ENCODE measurements at places on chromosomes 7 and 10.
A peak's percentile ranks its signal among the peaks of the same experiment; 100 is the strongest.

GRCh38 chr10:17214971-17215781 is 12.9 kb upstream of the VIM start:
- no peak for DNase-seq

DNA sequence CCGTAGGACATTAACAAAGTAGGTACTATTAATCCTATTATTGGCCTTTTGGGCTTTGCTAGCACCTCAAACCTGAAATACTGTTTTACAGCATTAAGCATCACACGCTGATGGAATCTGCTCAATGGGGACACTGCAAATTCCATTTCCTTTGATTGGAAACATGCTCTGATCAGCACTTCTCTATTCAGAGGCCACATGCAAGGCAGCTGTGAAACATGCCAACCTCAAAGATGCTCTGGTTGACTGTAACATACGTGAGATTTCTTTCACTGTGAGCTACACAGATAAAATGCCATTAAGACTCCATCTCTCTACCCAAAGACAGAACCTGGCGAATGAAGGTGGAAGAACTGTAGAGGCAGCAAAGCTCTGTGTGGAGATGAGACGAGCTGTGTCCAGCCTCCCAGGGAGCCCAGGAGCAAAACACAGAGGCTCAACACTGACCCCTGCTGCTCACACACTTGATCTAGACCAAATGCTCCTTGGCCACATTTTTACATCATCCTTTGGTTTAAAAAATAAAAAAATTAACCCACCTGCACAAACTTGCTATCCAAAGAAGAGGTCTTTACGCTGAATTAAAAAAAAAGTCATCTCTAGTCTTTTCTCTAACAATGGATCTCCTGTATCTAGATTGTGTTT is 8.0 kb downstream of the RSU1 start:
- peak; percentile 70 for DNase-seq

- no peak for DNase-seq
Observed at GRCh38 chr10:33229949-33230267, 104.6 kb downstream of the NRP1 start.

- DNase-seq, result no peak
Observed at GRCh38 chr10:90306187-90306586, 551.7 kb downstream of the HTR7 start.

GRCh38 chr7:155715111-155715805 is 70.8 kb downstream of the RBM33 start:
- DNase-seq, result no peak

DNA sequence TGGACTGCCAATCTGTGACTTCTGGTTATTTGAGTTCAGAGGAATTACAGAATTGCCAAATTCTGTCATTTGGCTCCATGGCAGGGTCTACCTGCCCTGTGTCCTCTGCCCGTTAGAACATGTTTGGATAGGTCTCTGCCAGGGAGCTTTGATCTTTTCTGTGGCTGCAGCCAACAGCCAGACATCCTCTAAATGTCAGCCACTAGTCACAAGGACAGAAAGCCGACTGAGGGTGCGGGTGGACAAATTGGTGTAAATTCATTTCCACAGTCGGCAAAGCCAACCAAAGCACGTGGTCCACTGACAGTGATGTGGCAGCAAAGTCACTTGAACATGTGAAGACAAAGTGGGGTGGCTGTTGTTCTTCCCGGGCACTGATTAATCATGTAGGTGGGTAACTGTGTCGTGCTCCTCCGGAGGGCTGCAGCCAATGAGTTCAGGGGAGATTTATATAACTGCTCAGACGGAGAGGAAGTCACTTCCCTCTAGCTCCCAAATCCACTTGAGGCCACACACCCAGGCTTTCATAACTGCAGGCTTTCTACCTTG is 26.7 kb upstream of the CAMK1D start:
- no peak for DNase-seq

- DNase-seq, result no peak
Observed at GRCh38 chr7:138304071-138304320, 156.1 kb upstream of the TRIM24 start.

DNA sequence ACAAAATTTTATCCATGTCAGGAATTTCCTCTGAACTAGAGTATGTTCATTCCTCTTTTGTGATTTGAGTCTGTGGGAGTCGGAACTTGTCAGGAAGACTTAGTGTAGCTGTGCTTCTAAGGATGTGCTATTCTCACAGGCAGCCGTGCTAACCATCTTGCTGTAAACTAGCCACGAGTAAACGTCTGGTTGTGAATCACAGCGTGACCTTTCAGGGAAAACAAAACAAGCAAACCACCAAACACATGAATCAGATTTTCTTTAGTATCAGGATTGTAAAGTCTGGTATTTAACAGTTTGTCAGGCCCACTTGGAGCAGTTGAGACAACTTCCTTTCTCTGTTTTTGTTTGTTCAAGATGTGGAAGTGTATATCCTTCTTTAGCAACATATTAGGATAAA is 32.0 kb downstream of the AUTS2 start:
- no peak for DNase-seq

DNA sequence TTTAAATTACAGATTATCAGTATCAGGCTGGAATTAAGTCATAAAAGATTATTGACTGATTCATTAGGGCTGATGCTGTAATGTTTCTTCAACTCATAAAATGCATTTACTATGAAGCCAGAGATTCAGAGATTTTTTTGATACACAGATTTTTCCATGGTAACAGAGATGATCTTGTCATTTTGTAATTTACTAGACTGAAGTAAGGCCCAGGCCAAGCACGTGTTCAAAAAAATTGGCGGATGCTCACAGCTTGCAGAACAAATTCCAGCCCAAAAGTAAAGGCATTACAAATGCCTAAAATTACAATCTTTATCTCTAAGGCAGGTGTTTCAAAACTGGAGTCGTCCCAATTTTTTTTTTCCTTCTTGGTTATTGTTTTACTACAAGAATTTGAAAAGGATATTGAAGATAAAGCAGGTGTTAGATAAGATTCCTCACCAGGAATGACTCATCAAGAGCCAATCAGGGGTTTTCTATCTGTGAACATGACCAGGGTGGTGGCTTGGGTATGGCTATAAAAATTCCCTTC is 78.4 kb upstream of the MEOX2 start:
- no peak for DNase-seq

DNA sequence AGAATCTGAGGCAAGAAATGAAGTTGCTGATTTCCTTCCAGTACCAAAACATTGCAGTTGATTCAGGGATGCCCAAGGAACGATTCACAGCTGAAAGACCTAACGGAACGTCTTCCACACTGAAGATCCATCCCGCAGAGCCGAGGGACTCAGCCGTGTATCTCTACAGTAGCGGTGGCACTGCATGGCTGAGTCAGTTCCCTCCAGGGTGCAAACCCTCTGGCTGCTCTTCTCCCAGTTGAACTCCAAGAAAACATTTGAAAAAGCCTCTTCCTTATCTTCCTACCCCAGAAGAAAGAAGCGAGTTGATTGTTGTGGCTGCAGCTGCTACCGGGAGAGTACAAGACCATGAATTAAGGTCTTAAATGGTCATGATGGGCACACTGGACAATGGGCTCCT is 147.1 kb upstream of the PRSS1 start:
- no peak for DNase-seq

DNA sequence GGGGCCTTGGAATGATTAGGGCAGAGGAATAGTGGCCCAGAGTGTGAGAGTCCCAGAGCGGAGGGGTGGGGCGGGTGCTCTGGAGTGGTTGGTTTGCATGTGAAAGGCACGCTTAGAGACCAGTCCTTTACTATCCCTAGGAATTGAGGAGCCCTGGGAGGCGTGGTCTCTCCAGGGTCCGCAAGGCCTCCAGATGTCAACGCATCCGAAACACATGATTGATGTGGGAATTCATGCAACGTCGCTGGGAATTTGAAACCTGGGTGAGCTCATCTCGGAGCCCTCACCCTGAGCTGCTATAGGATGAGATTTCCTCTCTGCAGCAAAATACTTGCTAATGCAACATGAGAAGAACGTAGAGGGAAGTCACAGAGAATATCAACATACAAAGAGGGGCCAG is 51.2 kb downstream of the NPTX2 start:
- DNase-seq, result no peak

DNA sequence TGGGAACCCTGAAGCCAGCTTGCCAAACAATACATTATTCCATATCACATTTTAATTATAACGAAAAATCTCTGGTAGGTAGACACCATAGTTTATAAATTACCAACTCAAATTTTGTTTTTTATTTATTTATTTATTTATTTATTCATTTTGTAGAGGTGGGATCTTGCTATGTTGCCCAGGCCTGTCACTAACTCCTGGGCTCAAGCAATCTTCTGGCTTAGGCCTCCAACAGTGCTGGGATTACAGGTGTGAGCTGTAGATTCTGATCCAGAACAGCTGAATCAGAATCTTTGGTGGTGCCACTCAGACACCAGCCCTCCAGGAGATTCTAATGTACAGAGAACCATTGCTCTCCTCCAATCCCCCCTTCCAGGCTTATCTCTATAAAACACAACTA is 1.7 kb downstream of the PON2 start:
- DNase-seq, result no peak

DNA sequence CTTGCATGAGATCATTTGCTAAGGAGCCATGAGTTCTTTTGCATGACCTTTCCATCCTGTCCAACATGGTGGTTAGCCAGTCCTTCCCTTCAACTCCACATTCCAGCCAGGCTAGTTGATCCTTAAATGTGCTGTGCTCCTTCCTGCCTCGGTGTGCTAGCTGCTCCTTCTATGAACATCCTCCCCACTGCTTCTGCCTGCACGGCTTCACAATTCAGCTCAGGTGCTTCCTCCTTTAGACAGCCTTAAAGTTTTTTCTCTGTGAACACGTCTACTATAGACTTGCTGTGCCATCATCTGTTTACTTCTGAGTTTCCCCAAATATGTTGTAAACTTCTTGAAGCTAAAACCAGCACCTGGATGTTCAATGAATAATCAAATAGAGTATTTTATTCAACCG is 95.5 kb downstream of the OTUD1 start:
- no peak for DNase-seq

GRCh38 chr10:8224591-8224990 is 170.1 kb downstream of the GATA3 start:
- DNase-seq, result no peak

DNA sequence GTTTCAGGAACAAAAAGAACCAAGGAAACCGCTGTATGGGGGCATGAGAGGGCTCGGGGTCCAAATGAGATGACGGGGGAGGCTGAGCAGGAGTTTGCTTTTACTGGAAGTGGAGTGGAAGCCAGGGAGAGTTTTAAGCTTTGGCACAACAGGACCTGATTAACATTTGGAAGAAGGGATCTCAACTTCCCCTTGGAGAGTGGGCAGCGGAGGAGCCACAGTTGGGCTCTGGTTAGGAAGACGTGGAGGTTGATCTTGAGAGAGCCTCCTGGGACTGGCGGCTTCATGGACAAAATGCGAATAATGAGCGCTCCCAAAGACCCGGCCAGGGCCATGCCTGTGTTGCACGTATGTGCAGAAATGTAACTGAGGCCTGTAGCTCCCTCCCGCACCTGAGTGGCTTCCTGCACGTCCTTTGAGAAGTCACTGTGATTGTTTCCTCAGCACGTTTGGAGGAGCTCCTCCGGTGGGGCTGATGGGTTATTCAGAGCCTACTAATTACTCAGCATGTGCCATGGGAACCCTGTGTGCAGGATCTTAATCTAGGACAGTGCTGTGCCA is 595.3 kb upstream of the MGMT start:
- DNase-seq, result no peak

GRCh38 chr10:52578871-52579405 is 193.6 kb downstream of the MBL2 start:
- DNase-seq, result no peak

DNA sequence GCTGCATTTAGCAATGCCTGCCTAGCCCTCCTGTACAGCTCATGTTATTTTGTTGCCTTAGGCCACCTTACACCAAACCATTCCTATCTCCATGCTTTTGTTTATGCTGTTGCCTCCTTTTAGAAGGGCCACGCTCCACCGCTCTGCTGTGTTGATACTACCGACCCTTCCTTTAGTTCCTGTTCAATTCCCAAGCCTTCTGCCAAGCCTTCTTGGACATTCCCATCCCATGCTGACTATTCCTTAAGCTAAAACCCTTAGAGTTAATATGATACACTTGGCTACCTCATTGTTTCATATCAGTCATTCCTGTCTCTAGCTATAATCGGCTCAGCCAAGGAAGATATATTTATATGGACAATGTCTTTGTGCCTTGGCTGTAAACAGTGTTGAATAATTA is 705.5 kb downstream of the LRMDA start:
- DNase-seq, result no peak

- DNase-seq, result no peak
Observed at GRCh38 chr10:5961405-5962100, 15.8 kb downstream of the IL15RA start.

- DNase-seq, result no peak
Observed at GRCh38 chr7:90409667-90410066, 6.4 kb downstream of the CLDN12 start.

GRCh38 chr7:45036796-45037195 is 36.8 kb downstream of the CCM2 start:
- peak; percentile 35 for DNase-seq

- DNase-seq, result no peak
Observed at GRCh38 chr10:131806146-131806545, 94.7 kb upstream of the PPP2R2D start.

DNA sequence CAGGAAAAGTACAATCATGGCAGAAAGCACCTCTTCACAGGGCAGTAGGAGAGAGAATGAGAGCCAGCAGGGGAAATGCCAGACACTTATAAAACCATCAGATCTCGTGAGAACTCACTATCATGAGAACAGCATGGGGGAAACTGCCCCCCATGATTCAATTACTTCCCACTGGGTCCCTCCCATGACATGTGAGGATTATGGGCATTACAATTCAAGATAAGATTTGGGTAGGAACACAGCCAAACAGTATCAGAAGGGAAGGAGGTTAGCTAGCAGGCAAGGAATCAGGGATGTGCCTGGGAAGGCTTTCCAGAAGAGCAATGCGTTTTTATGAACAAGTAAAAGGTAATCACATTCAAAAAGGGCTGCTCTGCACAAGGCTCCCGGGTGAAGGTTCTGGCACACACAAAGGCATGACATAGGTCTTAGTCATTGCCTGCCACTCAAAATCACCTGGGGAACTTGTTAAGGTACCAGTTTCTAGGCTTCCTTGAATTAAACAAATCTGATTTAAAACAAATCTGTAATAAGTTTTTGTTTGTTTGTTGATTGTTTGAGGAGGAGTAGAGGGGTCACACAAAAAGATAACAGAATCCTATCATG is 40.9 kb downstream of the BMPER start:
- no peak for DNase-seq

GRCh38 chr10:124731551-124731950 is 12.6 kb downstream of the FAM53B start:
- DNase-seq, result no peak

GRCh38 chr7:93944673-93945072 is 23.1 kb downstream of the GNG11 start:
- DNase-seq, result no peak

- no peak for DNase-seq
Observed at GRCh38 chr7:116804471-116804870, 57.9 kb upstream of the CAPZA2 start.

GRCh38 chr10:60282771-60283353 is 106.8 kb downstream of the ANK3 start:
- DNase-seq, result no peak

GRCh38 chr7:91446819-91447218 is 182.6 kb downstream of the FZD1 start:
- DNase-seq, result no peak

GRCh38 chr10:99742701-99743100 is 10.7 kb downstream of the CUTC start:
- no peak for DNase-seq

GRCh38 chr10:58826694-58827093 is 314.0 kb downstream of the BICC1 start:
- no peak for DNase-seq

- no peak for DNase-seq
Observed at GRCh38 chr7:14073543-14073942, 84.1 kb upstream of the ETV1 start.

GRCh38 chr10:3711918-3712317 is 73.1 kb downstream of the KLF6 start:
- DNase-seq, result no peak

Measured in stimulated activated CD4-positive, alpha-beta T cell treated with anti-CD3 and anti-CD28 coated beads, Interleukin-2, amount 100 ng/mL, for 24 hours (primary cell).